Endothelial cell of umbilical vein (primary cell): ENCODE measurements at places on chromosomes 3 and 15.

DNA sequence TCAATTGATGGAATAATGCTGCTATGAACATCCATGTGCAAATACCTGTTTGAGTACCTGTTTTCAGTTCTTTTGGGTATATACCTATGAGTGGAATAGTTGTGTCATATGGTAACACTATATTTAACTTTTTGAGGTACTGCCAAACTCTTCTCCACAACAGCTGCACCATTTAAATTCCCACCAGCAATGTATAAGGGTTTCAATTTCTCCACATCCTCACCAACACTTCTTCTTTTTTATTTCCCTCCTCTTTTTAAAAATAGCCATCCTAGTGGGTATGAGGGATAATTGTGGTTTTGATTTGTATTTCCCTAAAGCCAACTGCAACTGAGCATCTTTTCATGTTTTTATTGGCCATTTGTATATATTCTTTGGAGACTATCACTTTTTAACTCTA is 31.3 kb upstream of the ARHGEF3 start:
- DNase-seq: no peak

DNA sequence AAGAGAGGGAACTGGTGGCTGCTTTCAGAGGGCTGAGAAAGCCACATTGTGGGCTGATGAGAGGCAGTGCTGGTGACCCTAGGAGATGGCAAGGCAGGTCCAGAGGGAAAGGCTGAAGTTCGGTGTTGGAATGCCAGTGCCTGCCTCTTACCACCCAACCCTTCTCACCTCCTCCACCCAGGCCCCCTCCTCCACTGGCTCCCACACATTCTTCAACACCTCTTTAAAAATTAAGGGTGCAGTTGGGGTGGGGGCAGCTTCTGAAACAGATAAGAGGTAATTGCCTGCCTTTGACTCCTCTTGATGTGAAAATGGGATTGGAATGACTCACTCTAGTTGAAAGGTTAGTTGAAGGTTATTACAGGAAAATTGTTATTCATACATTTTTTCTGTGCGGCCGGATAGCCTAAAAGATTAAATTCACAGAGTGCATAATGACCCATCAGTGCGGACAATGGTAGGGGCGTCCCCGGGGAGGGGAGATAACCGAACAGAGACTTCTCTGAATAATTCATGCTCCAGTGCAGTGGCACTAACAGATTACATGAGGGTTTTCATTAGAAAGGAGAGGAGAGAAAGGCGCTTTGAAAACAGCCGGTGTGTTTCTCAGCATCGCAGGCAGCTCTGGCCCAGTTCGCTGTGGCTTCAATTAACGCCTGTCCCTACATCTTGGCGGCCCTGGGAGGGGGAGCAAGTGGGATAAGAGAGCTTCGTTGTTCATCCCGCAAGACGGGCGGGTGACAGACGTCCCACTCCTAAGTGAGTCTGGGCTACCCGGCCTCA is 212.4 kb downstream of the TLE3 start:
- DNase-seq: peak; percentile 39

DNA sequence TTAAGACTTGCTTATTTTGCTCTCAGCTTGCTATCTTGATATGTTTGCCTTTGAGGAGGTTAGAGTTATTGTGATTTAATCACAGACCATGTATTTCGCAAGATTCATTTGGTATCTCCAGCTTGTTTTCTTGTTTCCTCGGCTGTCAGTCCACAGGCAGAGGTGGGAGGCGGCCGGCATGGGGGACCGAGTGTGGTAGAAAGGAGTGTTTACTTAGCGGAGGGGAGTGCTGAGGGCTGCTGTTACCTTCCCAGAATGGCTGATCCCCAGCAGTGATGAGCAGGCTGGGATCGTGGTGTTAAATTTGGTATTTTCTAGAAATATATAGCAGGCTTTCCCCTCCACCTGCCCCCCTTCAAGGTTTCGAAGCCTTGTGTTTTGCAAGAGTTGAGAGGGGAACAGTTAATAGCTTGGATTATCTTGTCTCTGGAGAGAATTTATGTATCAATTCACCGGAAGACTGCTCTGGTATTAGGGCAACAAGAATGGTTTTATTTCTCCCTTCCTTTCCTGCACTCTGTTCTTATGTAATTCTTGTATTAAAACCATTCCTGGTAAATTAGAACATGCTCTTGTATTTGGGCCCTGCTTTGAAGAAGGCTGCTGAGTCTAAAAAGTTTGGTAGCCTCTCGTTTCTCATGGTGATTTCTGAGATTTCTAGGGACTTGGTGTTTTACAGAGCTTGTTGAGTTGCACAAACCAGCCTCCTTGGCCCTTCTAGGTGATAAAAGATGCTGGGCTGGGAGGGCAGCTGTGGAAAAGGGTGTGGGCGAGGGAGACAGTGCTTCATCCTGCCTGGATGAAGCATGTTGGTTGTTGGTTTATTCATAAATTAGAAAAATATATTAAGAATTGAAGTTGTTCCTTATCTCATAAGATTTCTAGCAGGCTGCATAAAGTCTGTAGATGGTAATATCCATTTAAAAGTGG is 151.4 kb downstream of the IGF1R start:
- DNase-seq: peak; percentile 21

- DNase-seq: no peak
Measured at GRCh38 chr15:98555173-98555515, 93.2 kb upstream of the IGF1R start.

DNA sequence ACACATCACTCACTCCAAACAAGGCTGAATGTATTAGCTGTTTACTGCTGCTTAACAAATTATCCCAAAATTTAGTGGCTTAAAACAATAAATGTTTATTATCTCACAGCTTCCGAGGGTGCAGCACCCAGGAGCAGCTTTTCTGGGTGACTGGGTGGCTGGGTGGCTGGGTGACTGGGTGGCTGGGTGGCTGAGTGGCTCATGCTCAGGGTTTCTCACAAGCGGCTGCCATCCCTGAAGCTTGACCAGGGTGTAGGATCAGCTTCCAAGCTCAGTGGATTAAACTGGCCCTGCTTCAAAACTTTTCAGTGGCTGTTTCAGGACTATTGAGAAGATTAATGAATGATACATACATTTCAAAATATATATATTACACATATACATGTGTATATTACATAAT is 2.3 kb upstream of the CYP11A1 start:
- DNase-seq: no peak

DNA sequence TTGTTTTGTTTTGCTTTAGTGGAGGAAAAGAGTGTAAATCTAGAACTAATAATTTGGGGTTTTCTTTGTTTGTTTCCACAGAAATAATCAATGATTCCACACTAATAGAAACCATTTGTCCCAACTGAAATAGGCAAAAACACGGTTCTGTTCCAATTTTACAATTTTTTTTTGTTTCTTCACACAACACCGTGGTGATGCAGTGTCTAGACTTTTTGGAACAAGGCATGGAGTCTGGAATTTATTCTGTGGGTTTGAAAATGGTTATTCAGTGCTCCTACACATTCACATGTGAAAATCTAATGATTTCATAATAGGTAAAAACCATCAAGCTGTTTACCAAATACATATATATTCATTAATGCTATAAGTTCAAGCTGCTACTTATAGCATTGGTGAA is 629.0 kb upstream of the TGFBR2 start:
- DNase-seq: no peak

DNA sequence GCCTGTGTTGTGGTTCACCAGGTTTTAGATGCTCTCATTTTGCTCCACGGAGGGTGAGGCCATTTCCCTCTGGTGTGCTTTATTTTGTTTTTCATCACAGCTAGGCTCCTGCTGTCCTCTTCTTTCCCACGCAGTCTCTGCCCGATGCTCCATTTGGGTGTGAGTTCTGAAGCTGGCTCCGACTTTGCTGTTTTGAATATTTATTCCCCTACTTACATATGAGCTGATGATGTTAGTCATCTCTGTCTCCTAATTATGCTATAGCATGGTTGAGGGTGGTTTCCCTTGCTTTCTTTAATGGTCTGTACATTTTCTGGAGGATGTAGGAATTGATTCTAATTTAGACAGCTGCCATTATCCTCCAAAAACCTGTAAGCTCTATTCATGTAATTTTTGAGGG is 168.1 kb upstream of the MYRIP start:
- DNase-seq: no peak

- DNase-seq: no peak
Measured at GRCh38 chr3:192042116-192042515, 581.2 kb downstream of the PYDC2 start.

- peak; percentile 79 for DNase-seq
Measured at GRCh38 chr3:146161663-146162002, 649 bp upstream of the PLOD2 start.

DNA sequence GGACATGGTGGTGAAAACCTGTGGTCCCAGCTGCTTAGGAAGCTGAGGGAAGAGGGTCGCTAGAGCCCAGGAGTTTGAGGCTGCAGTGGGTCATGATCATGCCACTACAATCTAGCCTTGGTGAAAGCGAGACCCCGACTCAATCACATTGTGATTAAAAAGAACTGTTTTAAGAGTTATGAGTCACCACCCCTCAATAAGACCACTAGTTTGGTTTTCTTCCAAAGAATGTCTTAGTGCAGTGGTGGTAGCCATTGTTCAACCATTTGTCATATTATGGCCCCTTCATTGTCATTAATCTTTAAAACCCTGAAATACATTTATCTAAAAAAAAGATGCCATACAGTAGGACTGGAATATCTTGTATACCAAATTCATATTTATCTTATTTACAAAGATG is 48.8 kb downstream of the BLM start:
- no peak for DNase-seq

- DNase-seq: no peak
Measured at GRCh38 chr15:99895189-99895955, 162.1 kb upstream of the LYSMD4 start.

DNA sequence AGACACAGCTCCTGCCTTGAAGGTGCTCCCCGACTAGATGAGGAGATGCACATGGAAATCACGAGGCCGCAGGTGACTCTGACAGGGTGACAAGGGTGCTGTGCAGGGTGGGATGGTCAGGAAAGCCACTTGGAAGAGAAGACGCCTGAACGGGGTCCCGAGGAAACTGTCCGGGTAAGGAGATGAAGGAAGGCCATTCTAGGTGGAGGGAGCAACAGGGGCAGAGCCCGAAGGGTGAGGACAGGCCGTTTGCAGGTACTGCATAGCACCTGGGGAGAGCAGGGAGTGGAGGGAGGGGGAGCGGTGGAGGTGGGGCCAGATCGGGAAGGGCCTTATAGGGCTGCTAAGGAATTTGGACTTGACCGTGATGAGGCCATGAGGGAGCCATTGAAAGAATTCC is 105.6 kb upstream of the DLG1 start:
- no peak for DNase-seq

- no peak for DNase-seq
Measured at GRCh38 chr3:57758686-57759085, 2.6 kb downstream of the SLMAP start.

- no peak for DNase-seq
Measured at GRCh38 chr3:197475514-197475913, 80.3 kb downstream of the BDH1 start.

- no peak for DNase-seq
Measured at GRCh38 chr3:129491794-129492193, 36.6 kb upstream of the RHO start.

- DNase-seq: no peak
Measured at GRCh38 chr3:113533534-113533892, 1.2 kb downstream of the SIDT1 start.

DNA sequence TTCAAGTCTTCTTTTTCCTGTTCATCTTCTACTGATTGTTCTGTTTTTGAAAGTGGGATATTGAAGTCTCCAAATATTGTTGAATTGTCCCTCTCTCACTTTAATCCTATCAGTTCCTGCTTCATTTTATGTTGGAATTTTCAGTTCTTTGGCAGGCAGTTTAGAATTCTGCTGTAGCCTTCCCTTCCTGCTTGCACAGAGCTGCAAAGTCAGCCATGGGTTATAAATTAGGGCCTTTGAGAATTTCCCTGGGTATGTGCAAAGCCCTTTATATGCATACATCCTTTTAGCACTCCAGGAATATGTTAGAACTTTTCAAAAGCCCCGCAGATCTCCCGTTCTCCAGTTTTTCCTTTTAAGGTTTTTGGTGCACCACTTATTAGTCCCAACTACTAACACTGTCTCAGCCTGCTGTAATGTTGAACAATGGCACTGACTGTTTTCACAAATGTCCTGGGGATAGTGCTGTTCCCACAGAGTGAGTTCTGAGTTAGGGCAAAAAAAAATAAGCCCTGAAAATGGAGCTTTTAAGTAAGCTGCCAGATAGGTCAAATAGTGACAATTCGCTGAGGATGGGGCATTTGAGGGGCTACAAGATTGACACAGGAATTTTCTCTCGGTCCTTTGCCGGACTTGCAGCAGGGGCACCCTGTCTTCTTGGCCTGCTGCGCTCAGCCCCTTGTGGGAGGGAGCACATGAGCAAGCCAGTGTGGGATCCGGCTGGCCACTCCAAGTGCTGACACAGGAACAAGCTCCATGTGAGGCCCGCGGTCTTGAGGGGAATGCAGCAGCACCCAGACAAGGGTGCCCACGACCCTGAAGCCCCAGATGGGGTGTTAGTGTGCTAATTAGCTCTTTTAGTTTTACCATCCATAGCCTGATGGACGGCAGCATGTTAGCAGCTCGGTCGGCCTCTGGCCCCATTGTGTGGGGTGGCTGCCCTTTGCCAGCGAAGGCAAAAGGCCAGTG is 96.0 kb downstream of the VPS8 start:
- DNase-seq: no peak

DNA sequence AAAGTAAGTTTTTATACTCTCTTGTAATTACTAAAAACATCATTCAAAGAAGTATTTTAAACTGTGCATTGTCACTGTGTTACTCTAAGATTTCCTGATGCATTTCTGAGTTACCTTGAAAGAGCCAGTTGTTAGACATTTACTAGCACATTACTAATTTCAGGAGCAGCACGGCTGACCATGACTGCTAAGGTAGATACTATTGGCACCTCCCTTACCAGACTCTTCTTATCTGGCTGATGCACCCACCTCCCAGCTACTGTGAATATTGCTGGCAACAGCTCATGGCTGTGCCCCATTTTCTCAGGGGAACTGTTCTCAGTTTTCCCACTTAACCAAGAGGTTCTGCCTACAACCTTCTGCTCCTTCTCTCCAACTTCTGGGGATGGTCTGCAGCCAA is 29.4 kb downstream of the COL6A5 start:
- no peak for DNase-seq

- peak; percentile 20 for DNase-seq
Measured at GRCh38 chr3:192005989-192006388, 545.0 kb downstream of the PYDC2 start.

DNA sequence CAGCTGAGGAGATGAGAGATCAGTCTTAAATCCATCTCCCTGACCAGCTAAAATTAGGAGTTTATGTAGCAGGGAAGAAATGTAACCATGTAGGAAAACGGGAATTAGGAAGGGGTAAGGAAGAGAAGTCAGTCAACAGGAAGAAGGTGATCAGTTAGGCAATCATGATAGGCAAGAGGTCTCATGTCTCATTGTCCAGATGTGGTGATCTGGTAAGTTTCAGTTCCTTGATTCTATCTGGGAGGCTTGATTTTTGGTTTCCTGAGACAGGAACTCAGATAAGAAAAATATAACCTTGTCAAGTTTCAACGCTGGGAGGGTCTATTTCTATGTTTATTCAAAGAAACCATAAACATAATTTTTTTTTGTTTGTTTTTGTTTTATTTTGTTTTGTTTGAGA is 40.3 kb upstream of the TBC1D5 start:
- DNase-seq: no peak
